ENCODE measurements at places on chromosomes 12 and 14.

GRCh38 chr12:108304633-108305032 is 34.5 kb downstream of the CMKLR1 start:
- DNase-seq: no peak

- no peak for DNase-seq
These were observed 117.8 kb upstream of the COCH start for GRCh38 chr14:30756594-30756993.

GRCh38 chr12:86349196-86349595 is 93.0 kb upstream of the MGAT4C start:
- no peak for DNase-seq

GRCh38 chr14:72419226-72419775 is 474.6 kb downstream of the DPF3 start:
- DNase-seq: no peak

DNA sequence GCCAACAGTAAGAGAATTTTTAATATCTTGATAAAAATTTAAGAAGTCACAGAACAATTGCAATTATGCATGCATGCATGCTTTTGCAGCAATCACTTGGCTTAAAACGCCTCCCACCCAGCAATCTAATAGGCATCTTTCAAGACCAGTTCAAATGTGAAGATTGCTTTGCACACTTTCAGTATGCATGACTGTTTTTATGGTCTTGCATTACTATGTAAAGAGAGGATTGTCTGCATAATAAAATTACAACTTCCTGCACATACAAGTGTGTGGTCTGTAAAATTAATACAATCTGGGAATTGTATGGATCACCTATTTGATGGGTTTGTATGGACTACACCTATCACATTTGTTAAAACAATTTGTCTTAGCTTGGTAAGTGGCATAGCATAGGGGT is 48.8 kb downstream of the E2F7 start:
- DNase-seq: no peak

GRCh38 chr12:42612231-42612613 is 22.7 kb upstream of the PRICKLE1 start:
- no peak for DNase-seq

DNA sequence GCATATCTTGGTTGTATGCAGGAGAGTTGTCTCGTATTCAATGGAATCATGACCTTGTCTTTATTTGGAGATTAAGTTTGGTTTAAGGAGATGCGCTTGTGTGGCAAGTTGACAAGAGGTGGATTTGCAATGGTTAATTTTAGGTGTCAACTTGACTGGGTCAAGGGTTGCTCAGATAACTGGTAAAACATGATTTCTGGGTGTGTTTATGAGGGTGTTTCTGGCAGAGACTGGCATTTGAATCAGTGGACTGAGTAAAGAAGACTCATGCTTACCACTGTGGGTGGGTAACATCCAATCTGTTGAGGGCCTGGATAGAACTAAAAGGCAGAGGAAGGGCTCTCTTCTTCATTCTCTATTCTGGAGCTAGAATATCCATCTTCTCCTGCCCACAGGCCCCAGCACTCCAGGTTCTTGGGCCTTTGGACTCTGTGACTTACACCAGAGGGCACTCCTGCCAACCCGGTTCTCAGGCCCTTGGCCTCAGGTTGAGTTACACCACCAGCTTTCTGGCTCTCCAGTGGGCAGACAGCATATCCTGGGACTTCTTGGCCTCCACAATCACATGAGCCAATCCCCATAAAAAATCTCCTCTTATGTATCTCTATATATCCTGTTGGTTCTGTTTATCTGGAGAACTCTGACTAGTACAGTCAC is 141.5 kb upstream of the ARID2 start:
- DNase-seq: no peak

- no peak for DNase-seq
These were observed 55.5 kb upstream of the BCAT1 start for GRCh38 chr12:25004447-25004846.

DNA sequence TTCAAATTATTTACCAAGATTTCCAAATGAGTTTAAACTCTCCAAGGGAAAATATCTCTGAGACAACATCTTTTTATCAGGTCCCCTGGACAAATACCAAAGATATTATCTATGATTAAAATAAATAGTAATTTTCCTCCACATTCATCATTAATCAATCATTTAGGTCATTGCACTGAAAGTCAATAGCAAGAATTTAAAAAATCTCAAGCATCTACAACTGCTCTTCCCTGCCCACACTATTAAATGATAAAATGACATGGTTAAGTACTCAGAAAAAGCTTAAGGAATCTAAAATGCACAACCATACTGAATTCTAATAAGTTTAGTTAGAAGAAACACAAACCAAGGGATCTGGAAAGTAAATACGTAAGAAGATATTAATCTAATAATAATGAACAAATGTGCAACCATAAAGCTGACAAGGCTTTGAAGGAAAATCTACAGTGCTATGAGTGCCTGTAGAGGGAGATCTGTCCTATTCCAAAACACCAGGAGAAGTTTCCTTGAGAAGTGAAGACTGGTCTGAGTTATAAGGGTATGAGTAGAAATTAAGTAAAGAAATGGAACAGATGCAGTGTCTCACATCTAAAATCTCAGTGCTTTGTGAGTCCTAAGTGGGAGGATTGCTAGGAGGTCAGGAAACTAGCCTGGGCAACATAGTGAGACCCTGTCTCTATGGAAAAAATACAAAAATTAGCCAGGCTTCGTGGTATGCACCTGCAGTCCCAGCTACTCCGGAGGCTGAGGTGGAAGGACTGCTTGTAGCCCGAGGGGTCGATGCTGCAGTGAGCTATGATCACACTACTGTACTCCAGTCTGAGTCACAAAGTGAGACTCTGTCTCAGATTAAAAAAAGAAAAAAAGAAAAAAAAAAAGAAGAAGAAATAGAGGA is 19.2 kb downstream of the INTS13 start:
- no peak for DNase-seq

- peak; percentile 8 for DNase-seq
These were observed 358.6 kb downstream of the DUSP6 start for GRCh38 chr12:88993651-88994050.

DNA sequence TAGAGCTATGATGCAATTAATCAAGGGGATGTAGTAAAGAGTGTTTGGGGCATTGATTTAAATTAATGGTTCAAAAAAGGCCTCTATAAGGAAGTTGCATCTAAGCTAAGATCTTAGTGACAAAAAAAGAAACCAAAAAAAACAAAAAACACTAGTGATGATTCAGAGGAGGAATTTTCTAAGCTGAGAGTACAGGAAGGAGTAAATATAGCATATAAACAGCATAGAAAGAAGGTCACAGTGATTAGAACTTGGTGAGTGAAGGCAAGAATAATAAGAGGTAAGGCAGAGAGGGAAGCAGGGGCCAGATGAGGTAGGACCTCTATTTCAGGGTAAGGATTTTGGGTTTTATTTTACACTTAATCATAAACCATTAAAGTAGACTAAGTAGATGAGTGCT is 48.0 kb upstream of the PDZRN4 start:
- DNase-seq: no peak

DNA sequence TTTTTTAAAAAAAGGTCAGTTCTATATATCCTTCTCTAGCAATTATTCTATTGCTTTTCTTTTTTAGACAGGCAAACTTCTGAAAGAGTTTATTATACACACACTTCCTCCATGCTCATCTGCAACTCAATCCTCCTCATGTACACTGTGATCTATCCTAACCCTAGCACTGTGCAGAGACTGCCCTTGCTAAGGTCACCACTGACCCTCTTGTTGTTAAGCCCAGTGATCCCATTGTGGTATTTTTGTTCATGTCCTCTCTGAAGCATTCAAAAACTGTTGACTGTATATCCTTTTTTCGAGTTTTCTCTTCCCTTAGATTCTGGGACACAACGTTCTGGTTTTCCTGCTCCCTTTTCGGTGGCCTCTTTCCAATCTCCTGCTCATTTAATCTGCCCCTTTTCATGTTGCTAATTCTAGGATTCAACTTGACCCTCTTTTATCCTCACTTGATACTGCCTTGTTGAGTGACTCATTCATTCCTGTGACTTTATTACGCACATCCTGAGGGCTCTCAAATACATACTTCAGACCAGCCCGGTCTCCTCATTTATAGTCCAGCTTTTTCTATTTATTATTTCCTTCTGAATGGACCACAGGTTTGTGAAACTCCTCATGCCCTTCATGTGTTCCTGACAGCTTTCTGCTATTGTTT is 53.9 kb upstream of the PTPRB start:
- peak; percentile 18 for DNase-seq

DNA sequence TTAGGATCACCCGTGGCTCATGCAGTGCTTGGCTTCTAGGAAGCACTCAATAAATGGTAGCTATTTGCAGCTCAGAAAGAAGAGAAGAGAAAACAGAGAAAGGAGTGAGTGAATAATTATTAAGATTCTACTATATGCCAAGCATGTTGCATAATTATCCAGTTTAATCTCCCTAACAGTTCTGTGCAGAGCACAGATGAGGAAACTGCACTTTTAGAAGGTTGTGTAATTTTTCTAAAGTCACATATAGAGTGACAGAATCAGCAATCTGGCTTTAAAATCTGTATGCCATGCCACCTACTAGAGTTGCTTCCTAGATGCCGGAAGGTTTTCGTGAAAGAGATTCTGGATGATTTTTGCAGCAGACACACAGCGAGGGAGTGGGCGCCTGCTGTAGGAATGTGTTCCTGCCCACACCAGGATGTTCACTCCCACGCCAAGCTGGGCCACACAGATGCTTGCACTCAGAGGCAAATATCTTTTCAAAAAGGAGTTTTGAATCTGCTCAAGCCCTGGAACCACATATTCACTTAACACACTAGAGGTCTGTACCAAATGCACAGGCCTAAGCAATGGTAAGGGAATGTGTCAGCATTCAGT is 50.2 kb upstream of the SMCO2 start:
- no peak for DNase-seq

DNA sequence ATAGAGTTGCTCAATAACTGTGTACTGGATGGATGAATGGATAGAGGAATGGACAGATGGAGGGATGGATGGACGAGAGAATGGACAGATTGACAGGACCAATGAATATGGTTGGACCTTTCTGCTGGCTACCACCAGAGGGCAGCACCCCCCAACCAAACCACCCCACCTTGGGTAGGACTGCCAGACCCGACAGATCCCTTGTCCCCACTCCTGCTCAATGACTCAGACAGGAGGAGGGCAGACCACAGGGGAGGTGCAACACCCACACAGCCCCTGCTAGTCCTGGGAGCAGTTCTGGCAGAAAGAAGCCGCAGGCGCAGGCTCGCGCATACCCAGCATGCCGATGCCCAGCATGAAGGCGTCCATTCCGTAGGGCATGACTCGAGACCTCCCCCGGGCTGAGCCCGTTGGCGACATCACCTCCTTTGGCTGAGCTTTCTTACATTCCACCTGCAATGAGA is 12.4 kb downstream of the MSI1 start:
- peak; percentile 98 for DNase-seq

- DNase-seq: no peak
These were observed 54.9 kb downstream of the TMEM132D start for GRCh38 chr12:129848876-129849275.

GRCh38 chr12:111414711-111415252 is 9.1 kb downstream of the SH2B3 start:
- no peak for DNase-seq

- DNase-seq: no peak
These were observed 30.4 kb upstream of the ITPK1 start for GRCh38 chr14:93146119-93146518.

- DNase-seq: no peak
These were observed 180.9 kb upstream of the CNTN1 start for GRCh38 chr12:40511341-40511740.

- no peak for DNase-seq
These were observed 216.9 kb upstream of the DIO2 start for GRCh38 chr14:80428171-80428570.

- no peak for DNase-seq
These were observed 72.9 kb downstream of the DDX51 start for GRCh38 chr12:132071040-132071810.

Data from urothelium cell line (cell line).